ENCODE measurements at places on chromosomes 16 and 17.
A peak's percentile ranks its signal among the peaks of the same experiment; 100 is the strongest.

DNA sequence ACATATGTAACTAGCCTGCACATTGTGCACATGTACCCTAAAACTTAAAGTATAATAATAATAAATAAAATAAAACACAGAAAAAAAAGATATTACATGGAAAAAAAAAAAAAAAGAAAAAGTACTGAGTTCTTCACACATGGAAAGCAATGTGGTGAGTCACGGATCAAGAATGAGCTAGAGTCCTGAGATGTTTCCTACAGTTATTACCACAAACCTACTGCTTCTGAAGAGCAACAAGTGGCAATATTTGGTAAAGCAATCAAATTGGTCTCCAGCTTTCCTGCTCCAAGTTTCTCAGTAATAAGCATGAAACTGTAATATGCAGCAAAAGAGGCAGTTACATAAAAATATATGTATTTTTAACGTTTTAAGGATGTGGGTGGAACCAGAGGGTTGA, 223.3 kb upstream of the SALL1 start:
- no peak for DNase-seq

GRCh38 chr16:50326835-50327465, 41.8 kb downstream of the BRD7 start:
- peak; percentile 40 for DNase-seq

DNA sequence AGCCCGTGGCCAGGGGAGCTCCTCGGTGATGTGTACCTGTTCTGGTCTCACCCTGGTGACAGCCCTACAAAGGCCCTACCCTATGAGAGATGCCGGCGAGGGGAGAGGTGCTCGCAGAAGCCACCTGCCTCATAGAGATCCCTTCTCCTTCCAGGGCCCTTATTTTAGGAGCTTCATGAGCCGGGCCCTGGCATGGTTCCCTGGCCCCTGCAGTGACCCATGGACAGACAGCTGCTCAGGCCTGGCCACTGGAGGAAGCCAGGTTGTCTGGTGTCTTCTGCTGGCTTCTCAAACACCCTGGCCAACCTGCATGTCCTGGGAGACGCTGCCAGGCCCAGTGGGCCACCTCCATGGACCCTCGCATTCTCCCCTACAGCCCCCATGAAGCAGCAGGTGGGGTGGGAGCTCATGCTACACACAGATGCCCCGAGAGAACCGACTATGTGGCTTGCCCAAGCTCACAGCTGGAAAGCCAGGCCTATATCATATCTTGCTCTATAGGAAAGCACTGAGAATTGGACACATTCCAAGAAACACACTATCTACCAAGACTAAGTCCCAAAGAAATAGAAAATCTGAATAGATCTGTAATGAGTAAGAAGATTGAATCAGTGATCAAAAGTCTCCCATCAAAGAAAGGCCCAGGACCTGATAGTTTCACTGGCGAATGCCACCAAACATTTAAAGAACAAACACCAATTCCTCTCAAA, 7.2 kb upstream of the AATK start:
- DNase-seq, result no peak

DNA sequence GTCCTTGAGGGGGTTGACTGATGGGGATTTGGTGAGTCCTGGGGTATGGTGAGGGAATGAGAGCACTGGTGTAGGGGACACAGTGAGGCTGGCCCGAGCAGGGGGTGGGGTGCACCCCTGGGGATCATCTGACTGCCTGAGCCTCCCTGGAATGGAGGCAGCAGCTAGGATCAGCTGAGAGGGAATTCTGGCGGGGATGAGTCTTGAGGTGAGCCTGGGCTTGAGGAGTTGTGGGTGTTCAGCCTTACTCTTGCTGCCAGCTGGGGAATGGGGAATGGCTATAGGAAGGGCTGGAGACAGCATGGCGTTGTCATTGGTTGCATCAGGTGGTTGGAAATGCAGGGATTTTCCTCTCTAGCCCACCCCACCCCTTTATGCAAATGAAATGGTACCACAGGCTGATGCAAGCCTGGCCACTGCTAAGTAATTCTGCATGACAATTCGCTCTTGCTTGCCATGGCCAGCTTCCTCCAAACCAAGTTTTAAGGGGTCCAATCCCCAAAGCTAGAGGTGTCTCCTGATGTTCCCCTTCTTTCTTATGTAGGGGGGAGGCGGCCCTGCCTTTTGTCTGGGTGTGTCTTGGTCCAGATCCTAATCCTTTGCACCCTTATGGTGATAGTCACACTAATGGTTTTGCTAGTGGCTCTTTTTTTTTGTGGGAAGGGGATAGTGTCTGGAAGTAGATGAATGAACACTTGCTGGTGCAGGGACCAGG, 7.5 kb downstream of the NFE2L1 start:
- DNase-seq, result peak; percentile 81

DNA sequence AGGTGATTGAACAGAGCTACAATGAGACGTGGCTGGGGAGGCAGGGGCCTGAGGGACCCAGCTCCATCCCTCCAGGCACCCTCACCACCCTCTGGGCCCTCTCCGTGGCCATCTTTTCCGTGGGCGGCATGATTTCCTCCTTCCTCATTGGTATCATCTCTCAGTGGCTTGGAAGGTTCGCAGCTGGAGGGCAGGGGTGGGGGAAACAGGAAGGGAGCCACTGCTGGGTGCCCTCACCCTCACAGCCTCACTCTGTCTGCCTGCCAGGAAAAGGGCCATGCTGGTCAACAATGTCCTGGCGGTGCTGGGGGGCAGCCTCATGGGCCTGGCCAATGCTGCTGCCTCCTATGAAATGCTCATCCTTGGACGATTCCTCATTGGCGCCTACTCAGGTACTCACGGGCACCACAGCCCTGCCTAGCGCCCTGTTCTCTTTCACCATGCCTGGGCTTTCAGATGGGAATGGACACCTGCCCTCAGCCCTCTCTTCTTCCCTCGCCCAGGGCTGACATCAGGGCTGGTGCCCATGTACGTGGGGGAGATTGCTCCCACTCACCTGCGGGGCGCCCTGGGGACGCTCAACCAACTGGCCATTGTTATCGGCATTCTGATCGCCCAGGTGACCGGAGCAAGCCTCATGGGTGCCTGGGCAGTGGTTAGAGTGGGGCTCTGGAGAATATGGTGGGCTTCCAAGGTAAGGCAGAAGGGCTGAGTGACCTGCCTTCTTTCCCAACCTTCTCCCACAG, 2.1 kb downstream of the SLC2A4 start:
- DNase-seq, result peak; percentile 30

- DNase-seq, result no peak
Measured at GRCh38 chr17:79304884-79305283, 230.3 kb downstream of the ENGASE start.

DNA sequence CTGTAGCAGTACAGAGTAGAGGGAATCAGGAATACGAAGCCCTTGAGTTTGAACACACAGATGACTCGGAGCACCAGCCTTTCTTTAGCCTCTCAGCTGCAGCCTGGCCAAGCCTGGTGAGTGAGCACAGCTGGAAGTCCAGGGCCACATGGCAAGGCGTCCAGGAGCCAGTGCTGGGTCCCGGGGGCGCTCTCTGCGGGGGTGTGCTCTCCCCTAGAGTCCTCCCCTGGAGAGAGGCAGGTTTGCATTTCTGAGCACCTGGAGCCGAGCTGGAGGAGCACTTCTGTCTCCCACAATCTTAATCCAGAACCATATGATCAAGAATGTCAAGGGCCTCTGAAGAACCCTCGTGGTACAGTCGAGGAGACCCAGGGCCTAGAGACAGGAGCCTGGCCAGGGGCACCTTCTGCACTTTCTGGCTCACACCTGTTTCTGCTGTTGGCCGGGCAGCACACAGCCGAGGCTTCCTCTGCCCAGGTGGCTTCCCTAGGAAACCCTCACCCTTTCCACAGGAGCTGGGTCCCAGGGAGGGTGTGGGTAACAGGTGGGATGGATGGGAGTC, 78.3 kb downstream of the PLD6 start:
- no peak for DNase-seq

DNA sequence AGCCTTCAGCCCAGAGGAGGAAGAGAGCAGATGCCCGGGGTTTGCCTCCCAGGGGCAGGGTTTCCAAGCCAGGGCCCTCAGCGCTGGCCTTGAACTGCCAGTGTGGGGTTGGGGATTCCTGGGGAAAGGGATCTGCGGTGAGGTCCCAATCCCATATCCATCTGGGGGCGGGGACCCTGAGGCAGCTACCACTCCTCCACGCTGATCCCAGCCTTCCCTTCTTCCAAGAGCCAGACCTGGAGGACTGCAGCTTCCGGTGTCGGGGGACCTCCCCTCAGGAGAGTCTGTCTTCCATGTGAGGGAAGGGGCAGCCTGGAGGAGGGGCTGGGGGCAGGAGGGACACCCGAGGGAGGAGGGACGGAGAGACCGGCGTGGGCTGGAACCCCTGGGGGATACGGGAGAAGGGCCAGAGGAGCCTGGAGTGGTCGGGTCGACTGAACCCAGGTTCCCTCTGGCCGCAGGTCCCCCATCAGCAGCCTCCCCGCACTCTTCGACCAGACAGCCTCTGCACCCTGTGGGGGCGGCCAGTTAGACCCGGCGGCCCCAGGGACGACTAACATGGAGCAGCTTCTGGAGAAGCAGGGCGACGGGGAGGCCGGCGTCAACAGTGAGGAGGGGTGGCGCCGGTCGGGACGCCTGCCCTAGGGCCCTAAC, 10.7 kb upstream of the CISD3 start:
- DNase-seq, result no peak

DNA sequence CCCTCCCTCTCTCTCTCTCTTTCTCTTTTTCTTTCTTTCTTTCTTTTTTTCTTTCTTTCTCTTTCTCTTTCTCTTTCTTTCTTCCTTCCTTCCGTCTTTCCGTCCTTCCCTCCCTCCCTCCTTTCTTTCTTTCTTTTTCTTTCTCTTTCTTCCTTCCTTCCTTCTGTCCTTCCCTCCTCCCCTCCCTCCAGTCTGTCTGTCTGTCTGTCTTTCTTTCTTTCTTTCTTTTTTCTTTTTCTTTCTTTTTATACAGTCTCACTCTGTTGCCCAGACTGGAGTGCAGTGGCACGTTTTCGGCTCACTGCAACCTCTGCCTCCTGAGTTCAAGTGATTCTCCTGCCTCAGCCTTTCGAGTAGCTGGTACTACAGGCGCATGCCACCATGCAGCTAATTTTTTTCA, 14.4 kb downstream of the CA4 start:
- DNase-seq, result no peak

DNA sequence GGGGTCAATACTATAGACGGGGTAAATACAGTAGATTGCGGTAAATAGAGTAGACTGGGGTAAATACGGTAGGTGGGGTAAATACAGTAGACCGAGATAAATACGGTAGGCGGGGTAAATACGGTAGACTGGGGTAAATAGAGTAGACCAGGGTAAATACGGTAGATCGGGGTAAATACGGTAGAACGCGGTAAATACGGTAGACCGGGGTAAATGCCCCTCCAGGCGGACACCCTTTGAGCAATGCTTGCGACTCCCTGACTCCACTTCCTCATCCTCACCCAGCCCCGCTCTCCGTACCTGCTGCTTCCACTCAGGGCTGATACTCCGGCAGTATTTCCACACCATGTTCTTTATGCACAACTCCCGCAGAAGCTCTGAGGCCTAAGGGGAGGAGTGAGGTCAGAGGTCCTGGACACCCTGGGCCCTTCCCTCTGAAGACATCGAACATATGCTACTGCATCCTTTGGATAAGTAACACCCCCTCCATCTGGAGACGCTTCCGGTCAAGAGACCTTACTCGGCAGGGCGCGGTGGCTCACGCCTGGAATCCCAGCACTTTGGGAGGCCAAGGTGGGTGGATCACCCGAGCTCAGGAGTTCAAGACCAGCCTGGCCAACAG, 13.3 kb upstream of the CRK start:
- no peak for DNase-seq
